ENCODE measurements at places on chromosomes 11 and 22. TPM values are rescaled to one million over a fixed set of nuclear protein-coding genes. Genes with fewer than 3 reads are reported as not detected.
A peak's percentile ranks its signal among the peaks of the same experiment; 100 is the strongest.

USP47 gene
- total RNA-seq, result 86.2 TPM

GRCh38 chr11:69173925-69174581 lies 18.3 kb downstream of the SMIM38 start:
- no peak for DNase-seq

GRCh38 chr11:65478388-65479183 lies 20.3 kb upstream of the MALAT1 start:
- no peak for DNase-seq

GRCh38 chr11:71499125-71499524 lies 27.9 kb upstream of the KRTAP5-7 start:
- no peak for DNase-seq

MOGAT2 gene
- total RNA-seq, result not detected

GRCh38 chr22:30045901-30046715 lies 34.2 kb upstream of the HORMAD2 start:
- DNase-seq, result peak; percentile 75

DNA sequence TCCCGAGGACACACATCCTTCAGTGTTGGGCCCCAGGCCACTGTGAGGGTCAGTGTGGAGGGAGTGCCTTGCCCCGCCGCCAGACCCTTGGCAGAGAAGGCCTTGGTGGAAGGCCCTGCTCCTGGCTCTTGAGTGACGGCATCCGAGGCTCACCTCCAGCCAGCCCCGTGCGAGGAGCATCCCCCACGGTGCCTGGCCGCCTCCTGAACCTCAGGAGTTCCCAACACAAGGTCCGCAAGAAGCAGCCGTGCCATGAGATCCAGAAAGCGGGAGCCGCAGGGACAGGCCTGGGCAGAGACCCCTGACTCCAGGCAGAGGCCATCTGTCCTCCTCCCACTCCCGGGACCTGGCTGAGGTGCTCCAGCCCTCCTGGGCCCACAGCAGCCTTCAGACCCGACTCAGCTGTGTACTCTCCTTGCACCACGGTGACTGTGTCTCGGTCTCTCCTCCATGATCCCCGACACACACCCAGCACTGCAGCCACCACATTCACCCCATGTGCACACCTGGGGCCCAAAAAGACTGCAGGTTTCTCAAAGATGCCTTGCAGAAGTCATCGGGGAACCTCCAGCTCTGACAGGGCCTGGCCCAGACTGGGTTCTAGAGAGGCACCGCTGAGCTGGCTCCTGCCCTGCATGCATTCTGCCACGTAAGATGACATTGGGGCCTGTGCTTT lies 870.2 kb downstream of the BRD1 start:
- peak; percentile 82 for DNase-seq

DNA sequence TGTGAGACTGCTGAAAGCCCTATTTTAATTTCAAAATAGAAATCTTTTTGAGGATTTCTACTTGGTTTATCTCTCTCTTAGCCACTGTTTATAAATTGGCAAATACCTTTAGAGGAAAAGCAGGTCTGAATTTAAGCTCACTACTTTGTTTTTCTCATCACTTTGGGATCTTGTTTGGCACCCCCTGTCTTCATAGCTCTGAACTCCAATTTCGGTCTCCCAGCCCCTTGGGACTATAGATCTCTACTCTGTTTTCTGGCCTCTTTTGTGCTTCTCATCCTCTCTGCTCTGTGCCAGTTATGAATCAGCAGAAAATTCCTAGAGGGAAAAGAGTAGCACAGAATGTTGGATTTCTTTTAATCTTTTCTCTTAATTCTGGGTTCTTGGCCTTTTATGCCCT lies 118.3 kb downstream of the CYP2R1 start:
- no peak for DNase-seq

CNIH2 gene
- total RNA-seq, result 0.40 TPM

TMEM86A gene
- 2.5 TPM for total RNA-seq

INCENP gene
- total RNA-seq, result 17.9 TPM

DNA sequence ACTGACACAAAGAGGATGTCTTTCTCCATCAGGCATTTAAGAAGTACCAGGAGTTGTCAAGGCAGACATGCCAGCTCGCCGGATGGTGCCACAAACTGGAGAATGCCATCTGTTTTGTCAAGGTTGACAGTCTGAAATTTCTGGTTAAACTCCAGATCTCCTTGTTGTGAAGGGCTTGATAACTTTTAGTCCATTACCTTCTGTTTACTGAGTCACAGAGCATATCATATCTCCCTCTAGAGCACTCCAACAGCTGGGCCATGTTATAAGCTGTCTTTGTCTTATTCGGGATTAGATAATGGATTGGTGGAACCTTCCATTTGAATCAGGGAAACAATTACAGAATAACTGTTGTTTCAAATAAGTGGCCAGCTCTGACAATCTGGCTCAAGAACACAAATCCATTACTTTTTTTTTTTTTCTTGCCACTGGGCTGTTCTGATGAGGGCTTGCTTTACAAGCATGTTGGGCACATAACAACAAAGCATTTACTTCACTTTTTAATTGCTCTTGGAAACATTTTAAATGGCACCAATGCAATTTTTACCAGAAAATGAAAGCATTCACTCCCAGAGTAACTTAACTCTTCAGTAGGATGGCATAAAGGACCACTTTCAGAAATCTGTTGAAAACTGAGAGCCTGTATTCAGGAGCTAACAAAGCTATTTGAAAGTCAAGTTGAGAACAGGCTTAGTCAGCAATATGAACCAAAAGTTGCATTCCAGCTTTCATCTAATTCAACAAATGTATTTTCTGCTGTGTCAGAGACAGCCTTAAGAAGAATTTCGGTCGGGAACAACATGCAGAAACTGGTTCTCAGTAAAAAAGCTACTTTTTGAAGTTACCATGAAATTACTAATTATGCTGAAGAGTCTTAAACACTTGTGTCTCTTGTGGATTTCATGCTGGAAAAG lies 227.6 kb upstream of the PITPNB start:
- no peak for DNase-seq

- no peak for DNase-seq
Measured at GRCh38 chr11:44538375-44539054, 26.9 kb upstream of the CD82 start.

GRCh38 chr11:16242806-16243205 lies 113.5 kb downstream of the SOX6 start:
- no peak for DNase-seq

- no peak for DNase-seq
Measured at GRCh38 chr22:50248196-50249081, 2.6 kb downstream of the HDAC10 start.

OR52H1 gene
- total RNA-seq, result not detected

VPREB1 gene
- not detected for total RNA-seq

KRTAP5-10 gene
- not detected for total RNA-seq

- no peak for DNase-seq
Measured at GRCh38 chr11:32081129-32081641, 9.7 kb upstream of the RCN1 start.

DNA sequence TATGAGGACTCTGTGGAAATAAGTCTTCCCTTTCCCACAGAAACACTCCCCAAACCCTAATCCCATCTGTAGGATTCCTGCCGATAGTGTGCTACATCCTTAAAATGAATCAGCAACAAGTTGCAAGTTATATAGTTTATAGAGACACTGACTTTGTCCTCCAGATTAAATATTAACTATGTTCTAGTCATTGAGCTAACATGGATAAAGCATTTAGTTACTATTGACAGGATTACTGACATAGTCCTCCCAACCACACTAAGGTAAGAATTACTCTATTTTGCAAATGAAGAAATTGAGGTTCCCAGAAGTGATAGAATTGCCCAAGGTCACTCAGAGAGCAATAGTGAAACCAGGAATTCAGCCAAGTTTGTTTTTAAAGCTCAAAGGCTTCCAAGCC lies 1.9 kb downstream of the OR52M1 start:
- no peak for DNase-seq

DNA sequence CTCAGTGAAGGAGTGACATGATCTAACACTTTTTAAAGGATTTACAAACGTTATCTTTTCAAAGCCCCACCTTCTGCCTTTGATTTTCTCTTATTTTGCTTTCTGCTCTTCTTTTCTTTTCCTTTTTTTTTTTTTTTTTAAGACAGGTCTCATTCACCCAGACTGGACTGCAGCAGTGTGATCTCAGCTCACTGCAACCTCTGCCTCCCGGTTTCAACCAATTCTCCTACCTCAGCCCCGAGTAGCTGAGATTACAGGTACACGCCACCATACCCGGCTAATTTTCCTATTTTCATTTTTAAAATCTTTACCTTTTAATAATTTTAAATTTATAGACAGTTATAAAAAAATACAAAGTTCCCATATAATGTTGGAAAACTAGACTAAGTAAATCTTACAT lies 63.7 kb upstream of the RPS13 start:
- no peak for DNase-seq

DNA sequence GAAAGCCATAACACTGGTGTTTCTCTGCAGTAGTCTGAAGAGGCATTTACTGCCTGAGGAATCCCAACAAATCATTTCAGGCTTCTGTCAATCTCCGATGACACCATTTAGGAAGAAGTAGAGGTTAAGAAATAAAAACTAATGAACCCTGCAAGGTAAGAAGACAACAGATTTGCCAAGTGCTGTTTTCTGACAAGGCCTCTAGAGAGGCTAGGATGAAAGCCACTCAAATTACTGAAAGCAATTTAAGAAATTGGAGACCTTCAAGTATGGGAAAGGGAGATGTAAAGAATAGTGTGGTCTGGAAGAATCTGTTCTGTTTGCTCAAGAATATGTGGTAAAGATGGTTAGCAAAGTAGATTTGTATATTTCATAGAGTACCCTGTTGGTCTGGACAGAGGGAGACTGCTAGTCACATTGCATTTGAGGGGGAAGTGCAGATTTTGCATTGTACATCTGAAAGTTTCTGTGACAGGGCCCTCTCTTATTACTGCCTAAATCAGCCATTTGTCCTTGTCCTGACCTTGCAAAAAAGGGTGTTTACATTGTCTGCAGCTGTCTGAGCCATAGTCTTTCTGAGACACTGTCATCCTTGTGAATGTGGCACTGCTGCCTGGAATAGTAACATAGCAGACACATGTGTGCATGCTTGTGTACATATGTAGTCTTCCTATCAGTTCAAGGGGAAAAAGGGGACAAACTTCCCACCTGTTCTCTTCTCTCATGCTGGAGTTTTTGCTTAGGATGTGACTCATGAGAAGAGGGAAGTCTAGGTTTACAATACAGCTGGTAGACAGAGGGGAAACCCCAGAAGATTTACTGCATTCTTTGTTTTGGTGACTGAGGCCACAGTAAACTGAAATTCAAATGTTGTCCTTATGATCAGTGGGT lies 640.2 kb upstream of the KIRREL3 start:
- no peak for DNase-seq

MS4A14 gene
- 3.7 TPM for total RNA-seq

GRCh38 chr11:96033599-96033998 lies 109.7 kb upstream of the MTMR2 start:
- no peak for DNase-seq

GRCh38 chr11:95308512-95309035 lies 77.6 kb upstream of the SESN3 start:
- no peak for DNase-seq

MAPK8IP1 gene
- total RNA-seq, result 17.4 TPM

PANX3 gene
- total RNA-seq, result not detected

CDC42EP2 gene
- total RNA-seq, result 64.3 TPM

NEFH gene
- total RNA-seq, result 2.4 TPM

GRCh38 chr11:105040703-105041102 lies 4.4 kb downstream of the CARD16 start:
- DNase-seq, result no peak

GRCh38 chr22:30718491-30718890 lies 23.8 kb downstream of the OSBP2 start:
- no peak for DNase-seq

CALCA gene
- total RNA-seq, result not detected

GRCh38 chr11:122778148-122778547 lies 60.2 kb upstream of the CRTAM start:
- no peak for DNase-seq

- DNase-seq, result no peak
Measured at GRCh38 chr11:78560826-78561484, 13.7 kb downstream of the NARS2 start.

OR6A2 gene
- total RNA-seq, result not detected

GAB4 gene
- not detected for total RNA-seq

GRCh38 chr11:13679768-13680167 lies 11.3 kb downstream of the FAR1 start:
- no peak for DNase-seq

All from esophagus muscularis mucosa (tissue), 4 donors.